Glutamatergic neuron (in vitro differentiated cells): ENCODE measurements at places on chromosomes 5 and 9. TPM values are rescaled to one million over a fixed set of nuclear protein-coding genes. Genes with fewer than 3 reads are reported as not detected.

The ORM1 gene
- not detected for total RNA-seq

The PTPDC1 gene
- 9.7 TPM for total RNA-seq

The IL12B gene
- total RNA-seq, result not detected

The FGF10 gene
- total RNA-seq, result not detected

The FRRS1L gene
- 4.4 TPM for total RNA-seq

The PCYOX1L gene
- 25.4 TPM for total RNA-seq

DNA sequence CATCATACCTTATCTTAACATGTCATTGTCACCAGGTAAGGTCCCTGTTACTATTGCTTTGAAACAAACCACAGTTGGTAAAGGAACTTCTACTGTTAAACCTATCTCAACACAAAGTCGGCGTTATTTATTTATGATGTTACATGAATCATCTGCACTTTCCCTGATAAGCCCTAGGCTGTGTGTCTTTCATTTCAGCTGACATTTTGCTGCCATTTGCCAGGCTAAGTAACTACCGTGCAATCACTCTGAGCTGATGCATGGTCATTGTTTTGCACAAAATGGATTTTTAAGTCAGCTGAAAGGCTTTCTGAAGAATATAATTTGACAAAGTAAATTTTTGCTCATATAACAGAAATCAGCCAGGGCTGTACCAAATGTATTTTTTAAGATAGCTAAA, 546.5 kb downstream of the ZNF608 start:
- no peak overlapping the region for H3K27ac ChIP-seq
- peaks cover 14% of the 10 kb centered on the region for H3K36me3 ChIP-seq
- no peak for DNase-seq

- no peak overlapping the region for H3K4me3 ChIP-seq
- no peak for DNase-seq
Observed at GRCh38 chr9:73215249-73215648, 63.6 kb downstream of the ANXA1 start.

GRCh38 chr9:116189683-116190082, 36.1 kb downstream of the PAPPA start:
- H3K4me1 ChIP-seq, result peaks cover 7% of the 10 kb centered on the region
- no peak for DNase-seq
- H3K4me3 ChIP-seq, result no peak overlapping the region
- no peak overlapping the region for H3K27ac ChIP-seq

GRCh38 chr9:116716438-116716837, 29.3 kb downstream of the TRIM32 start:
- no peaks in the 10 kb centered on the region for H3K36me3 ChIP-seq
- H3K27ac ChIP-seq, result no peak overlapping the region
- H3K27me3 ChIP-seq, result no peaks in the 10 kb centered on the region

GRCh38 chr5:87705876-87706275, 293.1 kb upstream of the CCNH start:
- no peaks in the 10 kb centered on the region for H3K36me3 ChIP-seq
- no peak overlapping the region for H3K27ac ChIP-seq
- no peak overlapping the region for H3K4me3 ChIP-seq
- no peak for DNase-seq

- no peak for DNase-seq
- H3K4me1 ChIP-seq, result peaks cover 10% of the 10 kb centered on the region
- H3K36me3 ChIP-seq, result no peaks in the 10 kb centered on the region
Observed at GRCh38 chr9:4984171-4984620, 876 bp upstream of the JAK2 start.

- H3K27ac ChIP-seq, result no peak overlapping the region
- no peak overlapping the region for H3K4me3 ChIP-seq
- no peaks in the 10 kb centered on the region for H3K27me3 ChIP-seq
- no peak for DNase-seq
Observed at GRCh38 chr5:100026606-100027005, 508.6 kb upstream of the FAM174A start.

GRCh38 chr5:165076686-165077085, 1571.3 kb downstream of the MAT2B start:
- H3K4me1 ChIP-seq, result no peaks in the 10 kb centered on the region
- H3K4me3 ChIP-seq, result no peak overlapping the region
- no peaks in the 10 kb centered on the region for H3K27me3 ChIP-seq

- DNase-seq, result no peak
- H3K4me1 ChIP-seq, result peaks cover 7% of the 10 kb centered on the region
- H3K4me3 ChIP-seq, result no peak overlapping the region
- H3K27ac ChIP-seq, result no peak overlapping the region
- no peaks in the 10 kb centered on the region for H3K36me3 ChIP-seq
- no peaks in the 10 kb centered on the region for H3K27me3 ChIP-seq
Observed at GRCh38 chr9:76107482-76107881, 217.0 kb downstream of the PCSK5 start.

DNA sequence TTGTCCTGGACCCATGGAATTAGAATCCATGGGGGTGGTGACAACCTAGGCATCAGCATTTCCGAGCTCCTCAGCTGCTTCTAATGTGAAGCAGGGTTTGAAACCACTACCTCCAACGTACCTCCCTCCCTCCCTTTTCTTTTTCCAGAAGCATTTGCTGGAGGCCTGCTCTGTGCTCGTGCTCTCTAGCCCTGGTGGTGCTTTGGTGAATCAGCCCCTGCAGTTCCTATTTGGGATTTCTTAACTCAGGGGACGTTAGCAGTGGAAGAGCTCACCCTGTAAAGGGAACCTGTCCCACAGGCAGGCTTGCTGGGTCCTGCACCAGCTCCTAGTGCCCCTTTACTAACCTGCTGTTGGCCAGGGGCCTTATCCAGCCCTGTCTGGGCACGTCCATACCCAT, 55.0 kb downstream of the NSG2 start:
- DNase-seq, result no peak
- H3K4me1 ChIP-seq, result peaks cover 9% of the 10 kb centered on the region
- H3K36me3 ChIP-seq, result no peaks in the 10 kb centered on the region
- no peak overlapping the region for H3K4me3 ChIP-seq

DNA sequence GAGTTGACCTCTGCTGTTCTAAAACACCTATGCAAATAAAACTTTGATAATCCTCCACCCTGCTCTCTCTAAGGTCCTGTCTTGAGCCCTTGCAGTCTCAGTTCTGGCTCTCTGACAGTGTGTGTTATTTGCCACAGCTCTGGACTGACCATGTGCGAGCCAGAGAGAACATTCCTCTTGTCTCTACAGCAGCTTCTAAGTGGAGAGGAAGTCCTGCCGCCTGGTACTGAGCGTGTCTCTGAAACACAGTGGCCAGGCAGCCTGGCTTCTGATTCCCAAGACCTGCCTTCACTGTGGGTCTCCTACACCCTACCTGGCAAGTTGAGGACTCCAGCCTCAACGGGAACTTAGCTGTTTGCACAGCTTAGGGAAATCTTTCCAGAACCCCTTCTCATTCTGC, 61.6 kb downstream of the ENTREP1 start:
- H3K27ac ChIP-seq, result no peak overlapping the region
- DNase-seq, result no peak
- no peaks in the 10 kb centered on the region for H3K36me3 ChIP-seq
- H3K4me3 ChIP-seq, result no peak overlapping the region
- H3K27me3 ChIP-seq, result peaks cover 3% of the 10 kb centered on the region

- peak overlapping the region; percentile 92 for H3K27ac ChIP-seq
- H3K4me3 ChIP-seq, result peak overlapping the region; percentile 98
- no peaks in the 10 kb centered on the region for H3K36me3 ChIP-seq
- peaks cover 2% of the 10 kb centered on the region for H3K4me1 ChIP-seq
Observed at GRCh38 chr9:113409481-113409880, 994 bp downstream of the POLE3 start.

GRCh38 chr5:126651013-126651577, 50.3 kb downstream of the PHAX start:
- no peak overlapping the region for H3K27ac ChIP-seq
- no peaks in the 10 kb centered on the region for H3K36me3 ChIP-seq
- H3K4me1 ChIP-seq, result no peaks in the 10 kb centered on the region
- no peaks in the 10 kb centered on the region for H3K27me3 ChIP-seq

GRCh38 chr5:125219710-125220109, 473.3 kb upstream of the ZNF608 start:
- H3K27ac ChIP-seq, result no peak overlapping the region
- no peak for DNase-seq
- H3K4me1 ChIP-seq, result no peaks in the 10 kb centered on the region

GRCh38 chr5:137446615-137447014, 52.5 kb downstream of the SPOCK1 start:
- no peak for DNase-seq
- H3K4me3 ChIP-seq, result no peak overlapping the region
- H3K27me3 ChIP-seq, result peaks cover 3% of the 10 kb centered on the region
- H3K27ac ChIP-seq, result no peak overlapping the region
- peaks cover 3% of the 10 kb centered on the region for H3K4me1 ChIP-seq

DNA sequence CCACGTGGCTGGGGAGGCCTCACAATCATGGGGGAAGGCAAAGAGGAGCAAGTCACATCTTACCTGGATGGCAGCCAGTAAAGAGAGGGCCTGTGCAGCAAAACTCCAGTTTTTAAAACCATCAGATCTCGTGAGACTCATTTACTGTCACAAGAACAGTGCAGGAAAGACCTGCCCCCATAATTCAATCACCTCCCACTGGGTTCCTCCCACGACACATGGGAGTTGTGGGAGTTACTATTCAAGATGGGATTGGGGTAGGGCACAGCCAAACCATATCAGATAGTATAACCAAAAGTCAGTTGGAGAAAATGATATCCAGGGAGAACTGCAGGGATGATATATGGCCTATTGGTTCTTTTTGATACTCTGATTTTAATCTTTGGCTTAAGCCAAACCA, 10.0 kb upstream of the CAVIN4 start:
- H3K4me1 ChIP-seq, result peaks cover 7% of the 10 kb centered on the region
- peaks cover 5% of the 10 kb centered on the region for H3K36me3 ChIP-seq
- no peak overlapping the region for H3K27ac ChIP-seq

GRCh38 chr5:110257971-110258370, 468.5 kb downstream of the TMEM232 start:
- no peaks in the 10 kb centered on the region for H3K27me3 ChIP-seq
- no peak for DNase-seq
- H3K36me3 ChIP-seq, result no peaks in the 10 kb centered on the region
- no peak overlapping the region for H3K4me3 ChIP-seq

- no peaks in the 10 kb centered on the region for H3K4me1 ChIP-seq
- no peak overlapping the region for H3K27ac ChIP-seq
- H3K4me3 ChIP-seq, result no peak overlapping the region
- no peaks in the 10 kb centered on the region for H3K36me3 ChIP-seq
Observed at GRCh38 chr9:82903503-82903902, 159.4 kb downstream of the RASEF start.

- DNase-seq, result no peak
- H3K4me1 ChIP-seq, result peaks cover 7% of the 10 kb centered on the region
- no peak overlapping the region for H3K4me3 ChIP-seq
- H3K27me3 ChIP-seq, result no peaks in the 10 kb centered on the region
Observed at GRCh38 chr5:128105203-128105602, 21.6 kb downstream of the SLC12A2 start.

GRCh38 chr9:124530246-124530645, 23.0 kb upstream of the NR5A1 start:
- no peak overlapping the region for H3K4me3 ChIP-seq
- no peaks in the 10 kb centered on the region for H3K27me3 ChIP-seq

GRCh38 chr9:131610231-131610761, 65.0 kb downstream of the PRRT1B start:
- H3K4me3 ChIP-seq, result peak overlapping the region; percentile 20
- H3K27ac ChIP-seq, result peak overlapping the region; percentile 72

DNA sequence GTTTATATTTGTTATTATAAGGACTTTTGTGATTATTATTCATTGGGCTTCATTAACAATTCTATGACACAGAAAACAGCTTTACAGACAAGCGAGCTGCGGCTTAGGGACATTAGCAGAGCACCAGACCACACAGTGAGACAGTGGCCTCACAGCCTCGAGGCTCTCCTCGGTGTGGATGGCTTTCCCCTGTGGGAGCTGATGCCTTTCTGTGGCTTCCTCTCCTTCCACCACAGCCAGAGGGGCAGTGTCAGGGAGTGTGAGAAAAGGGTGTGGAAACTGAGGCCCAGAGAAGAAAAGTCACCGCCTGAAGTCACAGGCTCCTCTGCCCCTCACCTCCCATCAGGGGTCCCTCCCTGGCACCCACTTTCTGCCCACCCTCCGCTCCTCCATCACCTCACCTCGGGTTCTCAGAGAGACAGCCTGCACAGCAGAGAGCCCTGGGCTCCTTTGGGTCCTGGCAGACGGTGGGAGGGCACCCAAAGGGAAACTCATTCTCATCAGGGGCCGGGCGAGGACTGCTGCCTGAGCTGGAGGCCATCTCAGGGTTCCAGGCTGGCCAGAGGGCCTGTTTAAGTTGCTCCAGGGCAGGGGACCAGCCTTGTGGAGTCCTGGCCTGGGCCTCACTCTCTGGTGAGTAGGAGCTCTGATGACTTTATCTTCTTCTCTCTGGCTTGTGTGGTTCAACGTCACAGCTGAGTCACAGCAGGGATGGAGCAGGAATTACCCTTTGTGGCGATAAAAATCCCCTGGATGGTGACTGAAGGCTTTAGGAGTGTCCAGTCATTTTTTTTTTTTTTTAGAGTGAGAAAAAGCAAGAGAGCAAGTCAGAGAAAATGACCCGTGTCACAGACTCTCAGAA, 830 bp downstream of the TRAF1 start:
- DNase-seq, result no peak
- H3K4me1 ChIP-seq, result peaks cover 7% of the 10 kb centered on the region
- H3K36me3 ChIP-seq, result no peaks in the 10 kb centered on the region

DNA sequence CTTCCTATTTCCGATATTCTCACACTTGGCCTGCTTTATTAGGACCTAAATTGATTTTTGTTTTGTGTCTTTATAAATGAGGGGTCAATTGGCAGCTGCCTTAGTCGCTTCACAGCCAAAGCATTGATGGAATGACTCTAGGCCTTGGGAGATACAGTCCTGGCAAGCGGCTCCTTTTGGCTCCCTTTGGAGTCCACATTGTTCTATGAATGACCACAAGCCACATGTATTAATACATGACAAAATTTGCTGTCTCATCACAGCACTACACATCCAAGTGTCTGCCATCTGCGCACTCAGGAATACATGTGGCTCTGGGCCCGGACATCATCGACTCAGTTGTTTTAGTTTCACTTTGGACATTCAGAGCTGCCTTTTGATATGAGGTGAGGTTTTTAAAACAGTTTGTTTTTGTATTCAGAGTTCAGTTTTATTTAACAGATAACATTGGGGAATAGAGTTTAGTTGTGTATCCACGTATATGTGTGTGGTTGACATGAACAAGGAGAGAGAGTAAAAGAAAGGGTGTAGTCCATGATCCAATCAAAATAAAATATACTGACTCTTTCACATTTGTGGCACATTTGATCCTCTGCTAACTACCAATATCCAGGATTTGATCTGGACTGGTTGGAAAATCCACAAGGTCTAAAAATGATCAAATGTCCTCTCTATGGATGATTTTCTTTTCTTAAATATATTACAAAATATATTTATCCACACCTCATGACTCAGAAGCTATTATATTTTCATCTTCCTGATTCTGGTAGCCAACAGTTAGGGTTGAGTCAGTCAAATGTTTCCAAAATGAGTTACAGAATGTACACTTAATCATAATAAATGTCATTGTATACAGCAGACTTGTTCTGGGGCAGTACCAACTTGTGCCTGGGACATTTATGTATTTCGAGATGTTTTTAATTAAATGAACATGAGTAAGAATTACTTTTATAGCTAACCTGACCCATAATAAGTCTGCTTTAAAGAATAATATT, 114.0 kb upstream of the MTAP start:
- H3K36me3 ChIP-seq, result no peaks in the 10 kb centered on the region
- DNase-seq, result no peak
- no peak overlapping the region for H3K4me3 ChIP-seq
- peaks cover 4% of the 10 kb centered on the region for H3K4me1 ChIP-seq
- no peak overlapping the region for H3K27ac ChIP-seq
- peaks cover 2% of the 10 kb centered on the region for H3K27me3 ChIP-seq
